Inflammatory macrophage treated with lipopolysaccharide for 4 hours (primary cell): ENCODE measurements at places on chromosomes 7 and 10.

GRCh38 chr7:151925446-151926335, 30.6 kb upstream of the GALNTL5 start:
- DNase-seq, result peak; percentile 93

DNA sequence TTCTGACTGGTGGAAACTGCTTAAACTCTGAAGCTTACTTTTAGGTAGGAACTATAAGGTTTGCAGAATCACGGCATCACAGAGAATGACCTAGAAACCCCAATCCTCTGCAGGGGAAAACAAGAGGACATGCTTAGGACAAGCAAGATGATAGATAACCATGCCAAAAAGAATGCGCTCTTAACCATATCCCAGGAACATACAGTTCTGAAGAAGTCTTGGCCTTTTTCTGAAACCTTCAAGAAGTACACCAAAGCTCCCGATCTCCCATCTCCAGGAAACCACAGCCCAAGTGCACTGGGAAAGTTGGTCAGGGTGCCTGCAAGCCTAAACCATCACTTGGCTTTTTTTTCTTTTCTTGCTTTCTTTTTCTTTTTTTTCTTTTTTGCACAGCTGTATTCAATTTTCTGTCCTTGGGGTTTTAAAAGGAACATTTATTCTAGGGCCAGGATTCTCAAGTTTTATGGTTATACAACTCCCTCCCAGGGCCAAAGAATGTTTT, 12.2 kb upstream of the SVIL start:
- DNase-seq, result no peak

GRCh38 chr7:47047384-47047783, 534.5 kb downstream of the TNS3 start:
- DNase-seq, result no peak

- DNase-seq, result peak; percentile 78
Measured at GRCh38 chr7:42940985-42941847, 9.0 kb downstream of the MRPL32 start.

GRCh38 chr7:149586646-149587645, 89.3 kb upstream of the ZNF746 start:
- no peak for DNase-seq
